ENCODE measurements at places on chromosomes 1 and 21.

DNA sequence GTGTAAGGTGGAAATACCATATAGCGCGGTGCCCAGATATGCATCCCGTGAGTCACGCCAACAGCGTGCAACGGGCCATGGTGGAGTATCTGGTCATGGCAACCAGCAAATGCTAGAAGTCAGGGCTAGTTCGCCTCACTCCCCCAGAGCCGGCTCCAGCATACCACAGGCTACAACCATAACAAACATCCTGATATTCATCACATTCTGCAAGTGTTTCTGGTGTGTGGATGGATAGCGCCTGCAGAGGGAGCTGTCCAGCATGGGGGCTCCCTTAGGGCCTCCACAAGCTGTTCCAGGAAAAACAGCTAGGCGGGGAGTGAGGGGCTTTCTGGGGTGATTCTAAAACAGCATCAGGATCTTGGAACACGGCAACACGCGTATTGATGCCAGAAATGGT lies 6.8 kb downstream of the C1orf198 start:
- DNase-seq: no peak

DNA sequence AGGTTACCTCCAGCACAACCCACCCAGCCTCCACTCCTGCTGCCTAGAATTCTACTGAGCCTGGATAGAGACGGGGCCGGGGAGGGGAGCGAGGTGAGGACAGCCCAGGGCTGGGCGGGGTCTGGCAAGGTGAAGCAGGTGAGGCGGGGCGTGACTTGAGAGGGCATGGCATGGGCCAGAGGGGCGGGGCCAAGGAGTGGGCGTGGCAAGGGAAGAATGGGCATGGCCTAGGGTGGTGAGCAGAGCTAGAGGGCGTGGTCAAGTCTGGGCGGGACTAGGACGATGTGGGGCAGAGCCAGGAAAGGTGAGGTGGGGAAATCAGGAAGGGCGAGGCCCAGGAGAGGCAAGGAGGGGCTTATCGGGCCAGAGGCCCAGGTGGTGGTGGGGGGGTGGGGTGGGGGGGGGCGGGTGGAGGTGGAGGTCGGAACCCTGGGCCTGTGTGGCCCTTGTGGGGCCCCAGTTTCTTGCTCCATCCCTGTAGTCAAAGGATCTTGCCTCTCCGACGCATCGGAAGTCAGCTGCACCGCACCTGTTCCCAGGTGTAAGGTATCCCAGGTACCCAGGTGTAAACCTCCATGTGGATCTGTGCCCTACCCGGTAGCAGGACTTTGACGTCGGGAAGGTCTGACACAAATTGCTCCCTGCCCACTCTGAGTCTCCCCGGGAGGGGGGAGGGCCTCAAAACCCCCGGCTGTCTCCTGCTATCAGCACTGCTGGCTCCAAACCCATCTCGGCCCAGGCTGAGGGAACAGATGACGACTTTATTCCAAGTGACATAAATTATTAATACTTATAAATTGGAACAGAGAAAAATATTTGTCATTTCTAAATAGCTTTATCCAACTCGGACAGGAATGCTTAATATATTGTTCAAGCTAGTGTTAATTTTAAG lies 32.9 kb upstream of the UTS2 start:
- DNase-seq: no peak

DNA sequence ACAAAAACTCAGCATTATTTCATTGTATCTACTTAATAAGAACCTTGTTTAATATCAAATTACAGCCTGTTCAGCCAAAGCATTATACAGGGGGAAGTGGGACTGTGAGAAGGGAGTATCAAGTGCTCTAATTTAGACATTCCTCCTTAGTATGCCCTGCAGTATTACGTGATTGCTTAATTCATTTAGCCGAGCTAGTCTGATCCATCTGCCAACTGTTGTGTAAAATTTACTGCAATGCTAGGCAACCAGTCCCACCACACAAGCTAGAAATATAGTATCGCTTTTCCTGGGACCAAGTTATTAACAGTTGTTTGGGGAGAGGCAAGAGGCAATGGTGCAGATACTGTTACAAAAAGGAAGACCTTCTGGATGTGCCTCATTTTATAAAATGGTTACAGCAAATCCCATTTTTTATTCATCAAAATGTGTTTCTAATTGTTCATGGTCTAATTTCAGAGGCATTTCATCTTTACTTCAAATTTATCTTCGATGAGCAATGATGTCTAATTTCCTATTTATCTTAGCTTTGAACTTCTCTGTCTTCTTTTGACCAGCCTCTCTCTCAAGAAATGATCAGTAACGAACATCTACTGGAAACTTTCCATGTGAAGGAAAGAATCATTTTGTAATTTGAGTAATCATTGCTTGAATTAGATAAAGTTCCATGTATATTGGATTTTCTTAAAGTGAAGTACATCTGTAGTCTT lies 283.3 kb downstream of the DUSP10 start:
- DNase-seq: no peak

DNA sequence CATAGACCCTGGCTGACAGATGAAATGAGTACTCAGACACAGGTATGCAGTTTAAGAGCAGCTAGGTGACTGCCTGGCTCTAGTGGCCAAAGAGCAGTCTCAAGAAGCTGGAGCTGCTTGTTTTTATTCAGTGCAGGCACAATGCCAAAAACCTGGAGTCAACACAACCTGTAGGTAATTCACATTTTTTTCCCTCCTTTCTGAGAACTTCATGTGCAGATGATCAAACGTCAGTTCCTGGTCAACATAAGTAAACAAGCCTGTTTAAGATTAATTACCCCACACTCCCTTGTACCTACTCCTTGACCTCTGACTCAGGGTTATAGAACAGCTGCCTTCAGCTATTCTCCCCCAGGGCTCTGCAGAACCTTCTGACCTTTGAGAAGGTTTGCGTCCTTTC lies 17.3 kb upstream of the ACADM start:
- no peak for DNase-seq

DNA sequence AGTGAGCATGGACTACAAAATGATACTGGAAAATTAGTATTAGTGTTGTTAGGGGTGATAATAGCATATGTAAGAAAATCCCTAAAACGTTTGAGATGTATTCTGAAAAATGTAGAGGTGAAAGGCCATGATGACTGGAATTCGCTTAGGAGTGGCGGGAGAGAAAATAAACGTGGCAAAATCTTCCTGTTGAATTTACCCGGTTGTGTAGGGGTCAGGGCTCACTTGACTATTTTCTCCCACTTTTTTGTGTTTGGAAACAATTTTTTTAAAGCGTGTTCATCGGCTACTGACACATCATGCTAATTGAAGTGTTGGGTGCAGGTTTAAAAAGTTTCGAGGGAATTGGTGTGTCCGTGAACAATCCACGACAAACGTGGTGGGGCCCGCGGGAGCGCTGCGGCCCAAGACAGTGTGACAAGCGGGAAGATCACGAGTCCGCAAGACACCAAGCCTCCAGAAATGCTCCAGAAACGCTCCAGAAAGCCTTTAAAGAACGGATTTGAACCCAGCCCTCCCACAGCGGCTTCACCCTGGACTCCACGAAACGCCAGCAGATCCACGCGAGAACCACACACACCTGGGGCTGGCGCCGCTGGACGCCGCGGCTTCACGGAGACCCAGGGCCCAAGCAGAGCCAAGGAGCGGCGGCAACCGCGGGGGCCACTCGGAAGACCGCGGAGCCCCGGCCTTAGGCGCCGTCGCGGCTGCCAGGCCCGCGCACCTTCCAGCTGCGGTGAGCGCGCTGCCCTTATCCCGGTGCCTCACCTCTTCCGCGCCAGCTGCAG lies 573 bp downstream of the PSMG1 start:
- DNase-seq: no peak
